ENCODE measurements at places on chromosomes 4 and X.

DNA sequence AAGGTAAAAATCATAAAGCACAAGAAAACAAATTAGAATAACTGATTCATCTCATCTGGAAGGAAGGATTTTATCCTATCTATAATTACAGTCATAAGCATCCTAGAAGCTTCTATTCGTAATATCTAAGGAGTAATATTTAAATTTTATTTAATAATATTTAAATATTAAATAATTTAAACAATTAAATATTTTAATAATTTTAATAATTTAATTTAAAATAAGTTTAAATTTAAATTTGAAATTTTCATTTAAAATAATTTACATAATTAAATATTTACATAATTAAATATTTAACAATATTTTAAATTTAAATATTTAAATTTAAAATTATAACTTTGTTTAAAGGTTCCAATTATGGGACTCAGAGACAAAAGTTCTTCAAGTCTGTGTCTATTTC lies 127.5 kb upstream of the GK2 start:
- no peak for DNase-seq

- DNase-seq = peak; percentile 42
These were observed 40.2 kb upstream of the EPGN start for GRCh38 chr4:74267998-74268606.

- DNase-seq = no peak
These were observed 411.1 kb downstream of the TRIML1 start for GRCh38 chr4:188550296-188550695.

DNA sequence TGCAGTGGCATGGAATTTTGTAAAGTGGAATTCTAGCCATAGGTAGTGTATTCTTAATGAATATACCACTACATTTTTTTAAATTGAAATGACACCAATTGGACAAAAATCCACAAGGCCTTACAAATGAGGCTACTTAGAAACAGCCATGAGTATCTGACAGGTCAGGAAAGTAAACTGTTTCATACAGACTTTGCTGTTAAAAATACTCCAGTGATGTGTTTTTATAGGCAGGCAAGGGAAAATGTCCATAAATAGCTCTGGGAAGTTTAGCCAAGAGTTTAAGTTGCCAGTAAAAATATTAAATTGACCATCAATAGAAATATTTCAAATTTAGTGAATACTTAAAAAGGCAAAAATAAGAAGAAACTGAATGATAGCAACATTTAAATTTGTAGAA lies 41.8 kb upstream of the PDLIM5 start:
- DNase-seq = no peak

DNA sequence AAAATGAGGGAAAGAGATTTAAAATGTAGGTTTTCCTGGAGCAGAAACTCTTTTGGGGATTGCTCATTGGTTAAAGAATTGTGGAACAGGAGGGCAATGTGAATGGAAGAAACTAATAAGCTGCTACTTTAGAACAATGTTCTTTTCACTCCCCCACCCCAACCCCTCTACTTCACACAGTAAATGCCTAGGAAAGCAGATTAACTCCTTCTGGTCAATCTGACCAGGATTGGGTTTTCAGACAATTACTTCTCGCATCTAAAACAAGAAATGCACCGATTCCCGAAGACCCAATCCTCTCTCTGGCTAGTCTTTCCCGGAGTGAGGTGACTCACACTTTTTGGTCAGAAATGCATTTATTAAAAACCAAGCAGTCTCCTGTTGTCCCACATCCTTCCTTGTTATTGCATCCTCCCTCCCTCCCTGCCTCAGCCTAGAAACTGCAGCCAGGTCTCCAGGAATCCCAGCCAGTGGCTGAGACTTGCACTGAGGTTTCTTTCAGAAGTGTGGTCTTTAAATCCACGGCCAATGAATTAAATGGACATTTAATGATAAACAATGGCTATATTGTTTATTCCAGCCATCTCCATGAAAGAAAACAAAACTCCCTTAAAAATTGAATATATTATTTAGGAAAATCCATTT lies 21.4 kb downstream of the MFAP3L start:
- DNase-seq = no peak

DNA sequence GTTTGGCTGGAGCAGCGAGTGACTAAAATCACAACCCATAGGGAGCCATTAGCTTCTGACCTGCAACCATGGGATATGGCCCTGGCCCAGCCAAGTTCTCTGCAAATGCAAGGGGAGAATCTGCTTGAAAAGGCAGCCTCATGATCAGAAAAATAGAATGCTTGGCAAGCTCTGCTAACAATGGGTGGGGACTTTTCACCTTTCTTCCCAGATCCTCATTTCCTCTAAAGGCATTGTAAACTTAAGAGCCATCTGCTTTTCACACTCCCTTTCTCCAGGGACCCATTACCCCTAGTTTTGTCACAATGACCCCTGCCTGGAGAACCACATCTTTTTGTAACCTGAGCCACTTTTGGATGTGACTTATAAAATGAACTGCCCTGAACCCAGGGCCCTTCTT lies 104.3 kb downstream of the PARM1 start:
- no peak for DNase-seq

GRCh38 chr4:25484243-25484721 lies 107.2 kb downstream of the ANAPC4 start:
- no peak for DNase-seq

DNA sequence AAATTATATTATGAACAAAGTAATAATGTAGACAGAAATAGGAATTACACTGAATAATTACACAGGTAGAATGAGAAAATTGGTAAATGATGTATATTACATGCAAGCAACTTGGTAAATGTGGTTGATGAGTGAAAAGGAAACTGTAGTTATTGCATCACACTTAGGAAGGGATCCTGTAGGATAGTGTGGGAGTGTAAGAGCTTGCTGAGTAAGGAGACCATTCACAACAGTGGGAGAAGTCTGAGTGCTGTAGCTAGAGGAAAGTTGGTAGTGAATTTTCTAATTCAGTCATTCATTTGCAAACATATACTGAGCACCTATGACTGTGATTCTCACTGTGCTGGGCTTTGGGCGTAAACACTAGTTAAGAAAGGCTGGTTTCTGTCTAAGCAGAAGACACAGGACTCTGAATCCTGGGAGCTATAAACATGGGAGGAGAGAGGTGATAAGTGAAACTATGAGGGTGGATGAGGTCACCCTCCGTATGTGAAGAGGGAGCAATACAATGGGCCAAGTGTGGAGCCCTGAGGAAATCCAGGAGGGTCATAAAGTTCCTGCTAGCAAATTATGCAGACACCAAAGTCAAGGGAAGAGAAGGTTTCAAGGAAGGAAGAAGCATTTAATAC lies 14.2 kb upstream of the CPE start:
- no peak for DNase-seq

DNA sequence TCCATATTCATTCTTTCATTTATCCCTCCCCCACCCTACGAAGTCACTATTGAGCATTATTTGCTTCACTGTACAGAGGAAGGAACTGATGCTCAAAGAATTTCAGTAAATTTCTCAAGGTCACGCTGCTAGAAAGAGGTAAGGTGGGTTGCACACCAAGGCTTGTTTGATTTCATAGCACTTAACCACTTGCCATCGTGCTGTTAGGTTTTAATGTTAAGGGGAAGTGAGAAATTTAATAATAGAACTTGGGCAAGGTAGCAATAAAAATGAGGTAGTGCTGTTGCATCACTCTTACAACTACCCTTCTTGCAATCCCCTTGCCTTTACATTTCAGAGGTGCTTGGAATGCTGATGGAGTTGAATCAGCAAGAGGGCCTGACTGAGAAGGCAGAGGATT lies 343.1 kb downstream of the MID1IP1 start:
- no peak for DNase-seq

GRCh38 chr4:16259889-16260246 lies 33.6 kb upstream of the TAPT1 start:
- no peak for DNase-seq

GRCh38 chrX:133415276-133416105 lies at the start of gene GPC4:
TSS of gene GPC4 (minus strand) at chrX:133415489. CDS start at chrX:133414965, 524 bp downstream.
- peak; percentile 23 for DNase-seq

DNA sequence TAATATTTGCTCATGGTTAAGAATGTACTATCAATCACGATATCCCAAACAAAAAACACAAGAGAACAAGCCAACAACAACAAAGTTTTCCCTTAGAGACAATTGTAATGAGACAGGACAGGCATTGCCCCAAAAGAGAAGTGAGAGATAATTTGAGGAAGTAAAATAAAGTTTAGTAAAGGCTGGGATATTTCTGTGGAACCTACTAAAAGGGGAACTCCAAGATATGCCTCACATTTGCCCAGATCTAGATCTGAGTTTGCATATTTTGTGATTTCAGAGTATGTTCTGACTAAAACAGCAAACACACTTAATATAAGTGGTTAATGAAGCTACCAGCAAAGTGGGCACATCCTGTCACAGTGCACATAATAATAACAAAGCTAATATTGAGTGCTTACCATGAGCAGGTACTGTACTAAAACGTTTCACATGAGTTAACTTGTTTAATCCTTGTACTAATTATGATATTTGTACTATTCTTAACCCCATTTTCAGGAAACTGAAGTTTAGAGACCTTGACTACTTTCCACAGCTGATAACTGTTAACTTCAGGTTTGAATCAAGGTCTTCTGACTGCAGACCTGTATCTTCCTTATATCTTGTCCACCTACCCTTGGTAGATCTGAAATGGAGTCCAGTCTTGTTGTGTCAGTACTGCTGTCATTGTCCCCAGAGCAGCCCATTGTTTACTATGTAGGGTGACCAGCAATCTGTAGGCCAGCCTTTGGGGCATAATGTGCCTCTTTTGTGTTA lies 26.0 kb upstream of the BMP2K start:
- no peak for DNase-seq

DNA sequence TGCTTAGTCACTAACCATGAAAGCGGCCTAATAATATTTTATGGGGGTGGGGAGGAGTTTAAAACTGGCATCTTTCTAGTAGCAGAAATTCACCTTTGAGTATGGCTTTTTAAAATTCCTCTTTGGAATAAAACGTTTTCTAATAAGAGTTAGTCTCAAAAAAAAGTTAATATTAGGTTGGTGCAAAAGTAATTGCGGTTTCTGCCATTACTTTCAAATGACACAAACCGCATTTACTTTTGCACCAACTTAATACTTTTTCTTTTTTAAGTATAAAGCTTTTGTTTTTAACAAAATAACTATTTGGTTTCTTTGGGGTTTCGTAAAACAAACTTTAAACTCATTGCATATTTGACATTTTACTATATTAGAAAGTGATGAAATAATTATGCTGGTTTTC lies 68.4 kb downstream of the FBXO8 start:
- DNase-seq = no peak

DNA sequence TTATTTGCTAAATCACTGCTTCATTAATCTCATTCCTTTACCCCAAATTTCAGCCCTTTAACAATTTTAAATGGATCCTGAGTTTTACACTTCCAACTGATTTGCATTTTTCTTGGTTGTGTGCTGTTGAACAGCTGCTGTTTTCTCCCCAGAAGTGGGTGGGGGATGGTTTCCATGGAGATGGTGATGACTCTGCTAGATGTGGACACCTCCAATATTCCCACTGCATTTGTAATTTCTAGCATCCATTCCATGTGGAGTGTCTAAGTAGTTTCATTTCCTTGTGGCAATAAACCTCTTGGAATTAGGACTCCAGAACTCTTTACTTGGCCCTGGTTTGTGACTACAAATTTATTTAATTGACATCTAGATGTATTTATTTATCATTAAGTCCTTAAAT lies 330.4 kb downstream of the GBA3 start:
- DNase-seq = no peak

DNA sequence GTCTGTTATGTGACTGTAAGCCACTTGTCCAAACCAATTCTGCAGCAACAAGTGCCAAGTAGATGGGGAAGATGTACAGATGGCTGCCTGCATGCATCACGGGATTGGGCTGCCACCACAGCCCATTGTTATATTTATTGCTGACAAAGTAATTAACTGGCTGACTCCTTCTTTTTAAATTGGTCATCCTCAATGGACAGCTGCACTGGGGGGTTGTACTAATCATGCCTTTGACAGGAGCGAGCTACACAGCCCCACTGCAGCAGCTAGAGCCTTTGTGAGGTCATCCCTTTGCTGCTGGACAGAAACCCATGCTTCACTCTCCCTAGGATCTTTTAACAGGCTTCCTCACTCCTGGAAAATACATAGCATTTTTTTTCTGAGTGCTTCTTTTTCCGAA lies 146.7 kb upstream of the CXXC4 start:
- no peak for DNase-seq

- DNase-seq = no peak
These were observed 18.5 kb downstream of the P2RY8 start for GRCh38 chrX:1518512-1518911.

DNA sequence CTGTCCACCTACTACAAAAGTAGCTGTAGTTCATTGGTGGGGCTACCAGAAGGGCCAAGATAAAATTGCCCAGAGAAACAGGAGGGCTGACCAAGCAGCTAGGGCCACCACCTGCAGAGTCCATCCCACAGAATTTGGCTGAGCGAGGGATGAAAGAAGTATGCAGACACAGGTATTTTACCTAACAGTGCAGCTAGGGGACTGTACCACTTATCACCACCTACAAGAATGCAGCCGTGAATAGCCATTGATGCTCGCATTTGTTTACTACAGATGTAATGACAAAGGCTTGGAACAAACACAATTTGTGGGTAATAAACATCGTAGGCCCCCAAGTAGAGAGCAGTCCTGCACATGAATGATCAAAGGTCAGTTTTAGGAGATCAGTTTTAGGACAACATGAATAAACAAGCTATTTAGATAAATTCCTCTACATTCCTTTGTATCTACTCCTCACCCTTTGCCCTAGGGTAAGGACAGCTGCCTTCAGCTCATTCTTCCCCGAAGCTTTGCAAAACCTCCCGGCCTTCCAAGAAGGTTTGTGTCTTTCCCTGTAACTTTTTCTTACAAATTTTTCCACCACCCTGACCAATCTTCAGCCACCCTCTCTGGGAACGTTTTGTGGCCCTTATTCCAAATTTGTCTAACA lies 49.5 kb downstream of the ZNF718 start:
- DNase-seq = no peak

DNA sequence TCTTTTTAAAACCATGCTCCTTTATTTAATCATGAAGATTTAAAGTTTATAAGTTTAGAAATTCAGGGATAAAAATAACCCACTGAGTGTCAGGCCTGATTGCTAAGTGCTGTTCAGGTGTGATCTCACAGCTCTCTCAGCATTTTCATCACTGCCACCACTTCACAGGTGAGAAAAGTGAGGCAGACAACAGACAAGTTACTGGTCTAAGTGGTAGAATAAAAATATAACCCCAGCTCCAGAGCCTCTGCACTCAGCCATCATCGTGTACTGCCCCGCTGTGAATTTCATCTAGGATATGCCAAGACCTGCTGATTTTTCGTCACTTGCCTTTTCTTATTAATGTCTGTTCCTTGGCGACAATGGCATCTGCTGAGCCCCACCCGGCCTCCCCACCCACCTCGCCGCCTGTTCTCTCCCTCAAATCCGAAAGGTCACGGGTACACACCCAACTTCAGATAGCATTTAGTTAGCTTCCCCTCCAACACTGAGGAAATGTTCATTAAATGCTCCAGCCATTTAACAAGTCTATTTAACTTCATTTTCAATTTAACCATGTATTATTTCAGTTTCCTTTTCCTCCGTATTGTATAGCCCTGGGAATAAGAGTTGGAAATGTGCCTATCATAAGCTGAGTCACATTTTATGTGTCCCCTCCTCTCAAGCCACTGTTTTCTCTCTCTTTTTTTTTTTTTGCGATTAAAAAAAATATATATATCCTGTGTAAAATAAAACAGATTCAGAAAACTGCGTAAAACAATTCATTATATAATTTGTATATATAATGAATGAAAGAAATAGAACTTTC lies 236.5 kb downstream of the CBR4 start:
- DNase-seq = no peak

GRCh38 chr4:67632492-67632891 lies 68.5 kb downstream of the UBA6 start:
- DNase-seq = no peak

GRCh38 chr4:123453061-123453680 lies 56.6 kb downstream of the SPRY1 start:
- no peak for DNase-seq

- DNase-seq = peak; percentile 47
These were observed 15.8 kb downstream of the ART3 start for GRCh38 chr4:76090241-76090691.

All from fibroblast of skin of left quadriceps (primary cell).